RKO (cell line): ENCODE measurements at places on chromosomes 1 and 21.

GRCh38 chr1:230382001-230382491 lies 44.1 kb downstream of the PGBD5 start:
- no peak for DNase-seq

DNA sequence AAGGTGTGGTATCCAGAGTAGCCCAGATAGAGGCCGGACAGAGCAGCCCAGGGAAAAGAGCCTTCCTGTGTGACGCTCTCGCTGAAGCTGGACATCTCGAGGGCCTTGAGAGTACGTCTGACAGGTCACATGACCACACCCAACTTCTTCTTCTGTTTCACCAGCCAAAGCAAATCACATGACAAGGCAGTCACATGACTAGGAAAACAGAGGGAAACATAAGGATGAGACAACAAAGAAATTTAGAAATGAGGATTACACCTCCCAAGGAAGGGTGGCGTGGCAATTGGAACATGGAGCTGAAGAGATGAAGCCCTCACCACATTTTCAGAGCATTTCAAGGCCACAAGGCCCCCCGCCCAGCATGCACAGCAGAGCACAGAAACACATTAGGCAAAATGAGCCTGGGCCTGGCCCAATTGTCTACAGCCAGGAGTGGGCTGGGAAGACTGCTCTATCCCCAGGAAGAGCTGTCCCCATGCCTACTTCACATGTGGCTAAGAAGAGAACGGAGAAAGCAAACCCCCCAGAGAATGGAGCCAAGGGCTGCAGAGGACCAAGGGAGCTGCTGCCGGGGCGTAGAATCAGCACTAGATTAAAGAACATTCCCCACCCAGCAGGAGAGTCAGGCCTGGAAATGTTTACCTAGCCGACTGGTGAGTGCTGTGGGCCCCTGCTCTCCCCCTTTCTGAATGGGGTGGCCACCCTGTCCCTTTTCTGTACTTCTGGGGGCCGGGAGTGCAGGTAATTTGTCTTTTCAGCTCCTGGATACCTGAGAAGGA lies 305.1 kb downstream of the NPHP4 start:
- DNase-seq = no peak

DNA sequence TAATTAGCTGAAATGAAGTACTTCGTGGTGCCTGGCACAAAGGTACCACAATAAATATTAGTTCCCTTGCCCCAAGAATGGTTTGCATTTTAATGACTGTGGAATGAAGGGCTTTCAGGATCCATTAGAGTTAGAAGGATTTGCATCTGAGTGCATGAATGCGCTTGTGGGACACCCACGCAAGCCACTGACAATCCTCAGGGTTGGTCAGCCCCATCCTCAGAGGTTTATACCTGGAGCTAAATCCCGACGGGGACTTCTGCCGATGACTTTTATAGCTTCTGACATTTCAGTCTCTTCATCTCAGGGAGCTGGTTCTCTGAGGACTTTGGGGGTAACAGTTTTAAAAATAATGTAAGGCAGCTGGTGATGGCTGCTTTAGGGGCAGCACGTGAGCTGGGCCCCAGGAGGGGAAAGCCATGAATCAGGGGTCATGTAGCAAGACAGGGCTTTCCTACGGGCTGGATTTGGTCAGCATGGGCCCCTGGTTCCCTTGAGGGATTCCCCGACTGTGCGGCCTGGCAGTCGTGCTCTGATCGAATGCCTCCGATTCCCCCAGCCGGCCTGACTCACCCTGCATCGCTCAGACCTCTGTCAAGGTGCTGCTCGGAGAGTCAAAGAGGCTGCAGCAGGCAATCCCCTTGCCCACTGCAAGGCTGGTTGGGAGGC lies 20.8 kb upstream of the IL10 start:
- no peak for DNase-seq

GRCh38 chr1:183588827-183589226 lies 1.4 kb downstream of the NCF2 start:
- DNase-seq = no peak

DNA sequence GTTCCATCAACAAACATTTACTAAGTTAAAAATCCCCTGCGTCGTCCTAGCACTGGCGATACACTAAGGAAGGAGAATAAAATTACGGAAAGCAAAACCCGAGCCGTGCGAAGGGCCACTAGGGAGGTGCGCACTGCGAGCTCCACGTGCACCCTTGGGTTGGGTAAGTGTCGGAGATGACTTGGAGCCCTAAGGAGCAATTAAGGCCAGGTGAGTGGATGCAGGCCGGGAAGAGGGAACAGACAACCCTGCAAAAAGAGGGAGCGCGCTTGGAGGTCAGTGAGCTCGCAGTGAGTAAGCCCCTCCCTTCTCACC lies 704 bp downstream of the WDR4 start:
- DNase-seq = no peak

- DNase-seq = no peak
These were observed 77.1 kb downstream of the PBX1 start for GRCh38 chr1:164635803-164636731.
